ENCODE measurements at places on chromosomes 7 and 10.

GRCh38 chr10:112701211-112701877, 248.7 kb upstream of the TCF7L2 start:
- DNase-seq: no peak

- DNase-seq: no peak
Observed at GRCh38 chr10:114252092-114252491, 13.0 kb downstream of the VWA2 start.

- no peak for DNase-seq
Observed at GRCh38 chr10:43294241-43294658, 27.4 kb upstream of the RASGEF1A start.

DNA sequence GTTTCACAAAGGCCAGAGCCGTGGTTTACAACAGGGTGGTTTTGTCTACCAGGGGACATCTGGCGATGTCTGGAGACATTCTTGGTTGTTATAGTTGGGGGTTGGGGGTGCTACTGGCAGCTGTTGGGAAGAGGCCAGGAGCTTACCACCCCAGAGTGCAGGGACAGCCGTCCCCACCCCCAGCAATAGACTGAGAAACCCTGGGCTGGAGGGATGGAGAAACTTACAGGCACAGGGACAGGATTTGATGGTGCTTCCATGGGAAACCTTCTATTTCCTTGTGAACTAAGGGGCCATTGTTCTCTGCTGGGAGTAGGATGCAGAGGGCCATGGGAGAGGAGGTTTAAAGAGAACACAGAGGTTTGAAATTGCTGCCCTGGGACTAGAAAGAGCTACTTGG, 10.9 kb downstream of the ADCK2 start:
- DNase-seq: no peak

GRCh38 chr10:133329491-133330202, 7.0 kb downstream of the CALY start:
- DNase-seq: peak; percentile 93

GRCh38 chr7:3065724-3066143, 22.1 kb upstream of the CARD11 start:
- DNase-seq: peak; percentile 50

DNA sequence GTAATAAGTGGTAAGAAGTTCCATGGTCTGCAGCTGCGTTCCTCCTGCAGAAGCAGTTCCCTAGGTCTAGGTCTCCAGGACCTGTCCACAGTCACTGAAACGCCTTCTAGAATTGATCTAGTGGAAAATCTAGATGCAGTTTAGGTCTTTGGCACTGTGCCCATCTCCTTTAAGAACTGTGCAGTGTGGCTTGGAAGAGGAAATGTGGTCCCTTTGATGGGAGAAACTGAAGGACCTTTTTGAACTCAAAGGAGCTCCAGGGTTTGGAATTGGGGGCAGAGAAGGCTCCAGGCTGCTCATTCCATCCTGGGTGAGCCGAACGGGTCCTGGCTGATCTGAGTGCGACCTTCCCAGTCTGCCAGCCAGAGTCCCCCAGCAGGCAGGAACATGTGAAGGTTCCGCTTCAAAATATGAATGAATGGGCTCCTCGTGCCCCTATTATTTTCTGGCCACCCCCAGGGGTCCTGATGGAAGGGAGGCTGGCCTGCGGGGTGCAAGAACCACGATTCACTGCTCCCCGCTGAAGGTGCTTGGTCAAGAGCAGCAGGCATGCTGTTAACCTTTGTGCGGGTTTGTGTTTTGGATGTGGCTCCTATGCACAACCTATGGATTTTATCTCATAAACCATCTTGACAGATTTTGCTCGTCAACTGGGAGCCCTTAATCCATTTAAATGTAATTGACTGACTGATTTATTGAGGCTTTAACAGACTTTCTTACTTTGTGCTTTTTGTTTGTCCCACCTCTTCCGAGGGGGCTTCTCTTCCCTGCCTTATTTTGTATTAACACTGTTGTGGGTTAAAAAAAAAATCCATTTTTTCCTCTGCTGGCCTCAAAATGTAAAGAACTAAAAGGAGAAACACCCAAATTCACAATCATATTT, 36.7 kb downstream of the ZNF467 start:
- no peak for DNase-seq

GRCh38 chr7:23791721-23792120, 81.7 kb downstream of the STK31 start:
- DNase-seq: no peak

DNA sequence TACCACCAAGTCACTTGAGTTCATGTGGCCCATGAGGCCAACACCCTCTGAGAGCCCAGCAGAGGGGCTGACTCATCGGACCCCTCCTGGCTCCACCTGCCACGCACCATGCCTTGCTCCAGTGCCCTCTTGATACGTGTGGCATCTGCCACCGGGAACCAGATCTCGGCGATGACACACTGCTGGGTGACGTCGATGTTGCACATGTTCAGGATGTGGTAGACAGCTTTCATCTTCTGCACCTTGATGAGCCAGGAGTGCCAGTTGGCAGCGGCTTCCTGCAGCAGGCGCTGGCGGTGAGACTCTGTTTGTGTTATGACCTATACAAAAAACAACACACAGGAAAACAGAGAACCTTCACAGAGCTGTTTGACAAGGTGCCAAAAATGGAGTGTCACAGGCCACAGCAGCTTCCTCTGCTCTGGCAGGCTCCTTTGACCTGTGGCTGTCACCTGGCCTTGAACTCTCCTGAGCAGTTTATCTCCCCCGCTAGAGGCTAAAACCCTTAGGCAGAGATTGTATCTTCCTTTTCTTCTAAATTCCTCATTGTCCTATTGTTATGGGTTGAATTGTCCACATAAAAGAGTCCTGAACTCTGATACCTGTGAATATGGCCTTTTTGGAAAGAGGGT, 45.2 kb upstream of the TMEM213 start:
- DNase-seq: peak; percentile 39

DNA sequence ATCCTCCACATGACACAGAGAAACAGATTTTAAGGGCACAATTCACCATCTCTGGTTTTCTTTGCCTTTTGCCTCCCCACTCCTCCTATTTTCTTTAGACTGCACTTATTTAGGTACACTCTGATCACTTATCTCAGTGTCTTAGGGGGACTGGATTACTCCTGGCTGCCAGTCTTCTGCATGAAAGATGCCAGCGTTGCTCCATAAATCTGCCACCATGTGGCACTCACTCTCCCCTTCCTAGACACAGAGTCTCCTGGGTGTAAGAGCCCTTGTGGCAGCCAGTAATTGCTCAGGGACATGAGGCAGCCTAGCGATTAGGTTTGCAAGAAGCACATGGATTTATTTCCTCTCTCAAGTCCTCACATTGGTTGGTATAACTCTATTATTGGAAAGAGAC, 34.5 kb upstream of the RBM20 start:
- DNase-seq: no peak

GRCh38 chr7:27922907-27923641, 183.1 kb downstream of the TAX1BP1 start:
- DNase-seq: peak; percentile 77

DNA sequence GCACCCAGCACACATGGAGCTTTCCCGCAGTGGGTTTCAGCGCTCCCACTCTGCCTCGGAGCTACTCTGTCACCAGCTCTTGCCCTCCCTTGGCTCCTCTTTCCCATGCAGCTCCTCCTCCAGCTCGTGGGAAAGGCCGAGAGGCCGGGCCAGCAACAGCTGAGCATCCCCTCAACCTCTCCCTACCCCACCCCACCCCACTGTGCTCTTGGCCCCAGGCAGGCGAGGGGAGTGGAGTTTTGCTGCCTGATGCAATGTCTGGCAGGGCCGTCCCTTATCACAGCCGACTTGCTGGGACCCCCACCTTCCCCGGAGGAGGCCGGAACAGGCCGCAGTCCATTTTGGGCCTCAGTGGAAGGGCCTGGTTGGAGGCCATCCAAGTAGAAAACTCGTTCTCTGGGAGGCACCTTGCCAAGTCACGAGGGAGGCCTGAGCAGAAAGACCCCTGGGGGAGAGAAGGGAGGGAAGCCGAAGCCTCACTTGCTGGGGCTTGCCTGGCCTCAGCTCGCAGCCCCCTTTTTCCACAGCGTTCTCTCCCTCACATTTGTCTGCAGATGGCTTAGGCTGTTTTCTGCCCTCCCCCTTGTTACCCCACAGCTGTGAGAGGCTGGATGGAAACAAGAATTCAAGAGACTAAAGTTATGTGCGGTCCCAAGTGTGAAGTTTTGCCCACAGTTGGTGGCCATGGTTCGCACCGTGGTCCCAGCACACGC, 35.3 kb downstream of the CHST3 start:
- DNase-seq: peak; percentile 88
